ENCODE measurements at places on chromosomes 6 and 20. TPM values are rescaled to one million over a fixed set of nuclear protein-coding genes. Genes with fewer than 3 reads are reported as not detected.

- H3K27me3 ChIP-seq: no peaks in the 10 kb centered on the region
- peaks cover 30% of the 10 kb centered on the region for H3K4me1 ChIP-seq
- peak overlapping the region; percentile 67 for H3K27ac ChIP-seq
- H3K36me3 ChIP-seq: peaks cover 3% of the 10 kb centered on the region
- H3K4me3 ChIP-seq: peak overlapping the region; percentile 71
Observed at GRCh38 chr6:36195471-36196112, 952 bp upstream of the BRPF3 start.

- peaks cover 52% of the 10 kb centered on the region for H3K36me3 ChIP-seq
- DNase-seq: no peak
- H3K4me1 ChIP-seq: no peaks in the 10 kb centered on the region
- H3K27me3 ChIP-seq: no peaks in the 10 kb centered on the region
- H3K27ac ChIP-seq: no peak overlapping the region
Observed at GRCh38 chr6:150992703-150993102, 127.2 kb downstream of the MTHFD1L start.

GRCh38 chr6:111677249-111677990 is 71.7 kb upstream of the TRAF3IP2 start:
- no peak overlapping the region for H3K4me3 ChIP-seq
- no peak for DNase-seq
- no peaks in the 10 kb centered on the region for H3K27me3 ChIP-seq
- no peak overlapping the region for H3K27ac ChIP-seq
- H3K4me1 ChIP-seq: peaks cover 51% of the 10 kb centered on the region
- H3K36me3 ChIP-seq: peaks cover 48% of the 10 kb centered on the region

GRCh38 chr20:49480236-49480635 is 2.2 kb downstream of the KCNB1 start:
- H3K4me1 ChIP-seq: peaks cover 4% of the 10 kb centered on the region
- DNase-seq: no peak
- no peak overlapping the region for H3K27ac ChIP-seq
- no peak overlapping the region for H3K4me3 ChIP-seq
- H3K36me3 ChIP-seq: no peaks in the 10 kb centered on the region
- H3K27me3 ChIP-seq: peaks cover 31% of the 10 kb centered on the region

GRCh38 chr6:43570876-43571441 is 4.9 kb downstream of the XPO5 start:
- H3K27me3 ChIP-seq: no peaks in the 10 kb centered on the region
- H3K4me1 ChIP-seq: peaks cover 36% of the 10 kb centered on the region
- DNase-seq: peak; percentile 34
- H3K4me3 ChIP-seq: no peak overlapping the region

DNA sequence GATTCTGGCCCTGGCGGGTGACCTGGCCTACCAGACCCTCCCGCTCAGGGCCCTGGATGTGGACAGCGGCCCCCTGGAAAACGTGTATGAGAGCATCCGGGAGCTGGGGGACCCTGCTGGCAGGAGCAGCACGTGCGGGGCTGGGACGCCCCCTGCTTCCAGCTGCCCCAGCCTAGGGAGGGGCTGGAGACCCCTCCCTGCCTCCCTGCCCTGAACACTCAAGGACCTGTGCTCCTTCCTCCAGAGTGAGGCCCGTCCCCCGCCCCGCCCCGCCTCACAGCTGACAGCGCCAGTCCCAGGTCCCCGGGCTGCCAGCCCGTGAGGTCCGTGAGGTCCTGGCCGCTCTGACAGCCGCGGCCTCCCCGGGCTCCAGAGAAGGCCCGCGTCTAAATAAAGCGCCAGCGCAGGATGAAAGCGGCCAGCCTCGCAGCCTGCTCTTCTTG is 868 bp upstream of the SLC2A4RG start:
- peaks cover 24% of the 10 kb centered on the region for H3K4me1 ChIP-seq
- peaks cover 10% of the 10 kb centered on the region for H3K36me3 ChIP-seq
- no peaks in the 10 kb centered on the region for H3K27me3 ChIP-seq
- H3K4me3 ChIP-seq: peak overlapping the region; percentile 21
- no peak overlapping the region for H3K27ac ChIP-seq

- H3K27me3 ChIP-seq: peaks cover 32% of the 10 kb centered on the region
- no peaks in the 10 kb centered on the region for H3K36me3 ChIP-seq
- peak; percentile 62 for DNase-seq
- H3K4me3 ChIP-seq: peak overlapping the region; percentile 70
- no peak overlapping the region for H3K27ac ChIP-seq
Observed at GRCh38 chr6:32664827-32665362, 1.6 kb downstream of the HLA-DQB1 start.

DNA sequence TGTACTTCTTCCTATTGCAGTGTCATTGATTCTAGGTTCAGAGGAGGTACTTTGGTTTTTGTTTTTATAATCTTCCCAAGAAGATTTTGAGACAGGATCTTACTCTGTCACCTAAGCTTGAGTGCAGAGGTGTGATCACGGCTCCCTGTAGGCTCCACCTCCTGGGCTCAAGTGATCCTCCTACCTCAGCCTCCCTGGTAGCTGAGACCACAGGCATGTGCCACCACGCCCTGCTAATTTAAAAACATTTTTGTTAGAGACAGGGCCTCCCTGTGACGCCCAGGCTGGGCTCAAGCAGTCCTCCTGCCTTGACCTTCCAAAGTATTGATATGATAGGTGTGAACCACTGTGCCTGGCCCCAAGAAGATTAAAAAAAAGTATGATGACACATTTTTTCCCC is 3.4 kb upstream of the SLC17A5 start:
- H3K27me3 ChIP-seq: no peaks in the 10 kb centered on the region
- no peak overlapping the region for H3K27ac ChIP-seq
- no peak overlapping the region for H3K4me3 ChIP-seq
- H3K36me3 ChIP-seq: no peaks in the 10 kb centered on the region
- DNase-seq: peak; percentile 11

- no peak for DNase-seq
- no peaks in the 10 kb centered on the region for H3K36me3 ChIP-seq
- no peaks in the 10 kb centered on the region for H3K27me3 ChIP-seq
- no peaks in the 10 kb centered on the region for H3K4me1 ChIP-seq
- no peak overlapping the region for H3K27ac ChIP-seq
Observed at GRCh38 chr6:65908065-65908464, 201.0 kb upstream of the EYS start.

DNA sequence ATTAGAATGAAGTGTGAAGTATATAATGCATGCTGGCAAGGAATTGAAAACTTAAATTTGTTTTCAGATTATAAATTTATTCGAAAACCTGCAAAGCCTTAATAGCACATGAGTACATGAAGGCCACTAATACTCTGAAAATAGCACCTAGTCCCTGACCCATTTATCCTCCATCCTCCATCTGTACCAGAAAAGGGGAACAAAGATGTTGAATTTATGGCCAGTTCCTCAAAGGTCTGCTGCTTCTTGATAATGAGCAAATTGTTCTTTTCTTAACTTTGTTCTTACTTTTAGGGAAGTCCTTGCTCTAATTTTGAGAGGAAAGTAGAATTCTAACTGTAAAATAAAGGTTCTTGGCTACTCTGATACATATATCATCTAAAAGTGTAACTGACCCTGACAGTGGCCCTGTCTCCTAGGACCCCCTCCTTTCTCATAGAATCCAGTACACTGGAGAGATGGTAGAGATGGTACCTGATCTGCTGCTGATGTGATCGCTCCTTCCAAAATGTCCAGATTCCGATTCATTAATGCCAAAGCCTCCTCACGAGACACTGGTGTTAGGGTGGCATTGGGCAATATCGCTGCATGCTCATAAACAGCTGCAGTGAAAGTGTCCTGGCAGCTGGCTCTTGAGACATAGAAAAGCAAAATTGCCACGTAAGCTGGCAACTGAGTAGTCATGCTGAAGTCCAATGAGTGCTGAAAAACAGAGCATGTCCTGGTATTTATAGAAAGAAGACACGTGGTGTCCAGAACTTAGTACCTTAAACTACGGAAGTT is at the start of gene VNN1:
Gene VNN1 (minus strand): TSS at position 704 of the 783 bp plus-strand sequence. CDS start 20 bp downstream, at position 684.
- H3K27me3 ChIP-seq: peaks cover 18% of the 10 kb centered on the region
- H3K27ac ChIP-seq: no peak within 1 kb of the TSS
- no peaks in the 10 kb centered on the region for H3K36me3 ChIP-seq

LINC00237 gene
- not detected for total RNA-seq

C20orf141 gene
- not detected for total RNA-seq

TOMM6 gene
- 285 TPM for total RNA-seq
